ENCODE measurements at places on chromosomes 5 and 9.

DNA sequence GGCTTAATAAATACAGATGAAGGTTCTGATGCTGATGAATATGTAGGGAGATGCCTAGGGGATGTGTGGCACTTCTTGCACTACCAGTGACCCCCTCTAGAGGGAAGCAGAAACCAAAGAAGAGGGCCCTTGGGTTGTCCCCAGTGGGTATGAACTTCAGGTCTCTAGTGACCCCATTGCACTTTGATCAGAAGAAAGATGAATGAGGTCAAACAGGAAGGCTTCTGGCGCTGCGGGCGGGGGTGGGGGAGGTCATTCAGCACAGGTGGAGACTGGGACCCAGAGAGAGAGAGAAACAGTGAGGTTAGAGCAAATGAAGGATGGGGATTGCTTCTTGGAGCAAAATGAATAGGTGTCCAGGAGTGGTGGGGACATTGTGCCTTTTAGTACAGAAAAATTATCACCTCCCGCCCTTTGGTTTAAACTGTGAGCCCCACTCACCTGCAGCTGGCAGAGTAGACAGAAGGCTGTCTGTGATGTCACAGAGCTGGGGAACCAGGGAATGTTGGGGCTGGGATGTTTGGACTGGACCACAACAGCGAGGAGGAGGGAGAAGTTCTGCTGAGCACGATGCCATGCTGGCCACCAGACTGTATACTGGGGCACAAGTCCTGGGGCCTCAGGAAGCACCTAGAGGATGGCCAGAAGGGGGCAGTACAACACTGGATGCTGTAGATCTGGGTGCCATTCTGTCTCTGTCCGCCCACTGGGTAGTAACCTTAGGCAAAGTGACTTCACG lies at the start of gene TEX48:
Gene TEX48, minus strand, starts transcription at position 599 of the 739 bp plus-strand sequence. CDS start 10,469 bp downstream, outside the sequence.
- DNase-seq, result peak; percentile 78

DNA sequence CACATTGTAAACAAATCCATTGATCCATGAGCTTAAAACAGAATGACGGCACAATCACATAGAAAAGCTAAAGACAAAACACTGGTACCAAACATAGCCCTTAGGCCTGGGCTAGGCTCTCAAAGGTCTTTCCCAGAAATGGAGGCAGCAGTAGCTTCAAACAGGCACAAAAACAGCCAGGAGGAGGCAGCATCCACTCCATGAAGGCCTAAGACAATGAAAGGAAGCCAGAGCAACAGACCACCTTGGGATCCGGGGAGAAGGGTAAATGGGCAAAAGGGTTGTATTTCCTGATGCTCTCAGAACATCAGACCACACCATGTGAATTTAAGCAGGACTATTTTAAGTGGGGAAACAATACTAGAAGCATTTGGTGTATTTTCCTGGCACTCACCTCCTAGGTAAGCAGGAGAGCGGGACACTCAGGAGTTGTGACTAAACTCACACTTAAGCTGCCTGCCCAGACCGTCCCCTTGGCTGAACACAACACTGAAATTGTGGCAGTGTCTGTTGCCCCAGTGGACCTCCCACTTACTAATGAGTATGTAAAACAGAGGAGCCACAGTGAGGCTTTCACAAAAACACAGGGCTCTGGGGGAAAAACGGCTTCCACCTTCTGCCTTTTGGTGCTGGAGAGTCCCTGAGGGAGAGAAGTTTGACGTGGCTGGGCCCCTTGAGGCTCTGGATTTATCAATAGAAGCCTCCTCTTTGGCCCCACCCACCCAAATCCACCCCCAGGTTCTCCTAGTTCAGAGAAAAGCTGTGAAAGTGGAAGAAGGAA lies 11.9 kb downstream of the GNPDA1 start:
- no peak for DNase-seq

DNA sequence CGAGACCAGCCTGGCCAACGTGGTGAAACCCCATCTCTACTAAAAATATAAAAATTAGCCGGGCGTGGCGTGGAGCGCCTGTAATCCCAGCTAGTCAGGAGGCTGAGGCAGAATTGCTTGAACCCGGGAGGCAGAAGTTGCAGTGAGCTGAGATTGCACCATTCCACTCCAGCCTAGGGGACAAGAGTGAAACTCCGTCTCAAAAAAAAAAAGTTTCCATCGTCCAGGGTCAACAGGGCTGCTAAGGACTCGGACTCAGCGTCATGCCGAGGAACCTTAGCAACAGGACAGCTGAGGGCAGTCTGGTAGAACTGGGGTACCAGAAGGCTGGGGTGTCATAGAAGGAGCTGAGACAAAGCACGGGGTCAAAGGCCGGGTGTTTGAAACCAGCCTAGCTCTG lies 21.7 kb downstream of the FAM78A start:
- DNase-seq, result no peak

DNA sequence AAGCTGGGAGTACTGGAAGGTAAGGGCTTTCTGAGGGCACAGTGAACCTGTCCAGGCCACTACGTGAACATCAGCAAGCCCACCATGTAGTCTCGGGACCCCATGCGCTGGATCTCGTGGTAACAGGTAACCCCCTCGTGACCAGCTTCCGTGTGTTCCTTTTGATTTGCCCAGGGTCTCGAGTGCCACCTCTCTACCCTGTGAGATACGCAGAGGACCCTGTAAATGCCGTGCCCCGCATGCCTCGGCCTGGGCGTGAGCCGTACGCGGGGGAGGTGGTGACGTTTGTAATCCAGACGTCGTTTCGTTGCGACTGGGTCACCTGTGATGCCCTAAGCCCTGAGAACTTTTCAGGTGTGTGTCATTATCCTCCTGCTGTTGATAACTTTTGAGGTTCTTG lies 45.5 kb downstream of the TENT4A start:
- DNase-seq, result no peak

- no peak for DNase-seq
Observed at GRCh38 chr5:30100148-30100713, 1093.3 kb upstream of the CDH6 start.

DNA sequence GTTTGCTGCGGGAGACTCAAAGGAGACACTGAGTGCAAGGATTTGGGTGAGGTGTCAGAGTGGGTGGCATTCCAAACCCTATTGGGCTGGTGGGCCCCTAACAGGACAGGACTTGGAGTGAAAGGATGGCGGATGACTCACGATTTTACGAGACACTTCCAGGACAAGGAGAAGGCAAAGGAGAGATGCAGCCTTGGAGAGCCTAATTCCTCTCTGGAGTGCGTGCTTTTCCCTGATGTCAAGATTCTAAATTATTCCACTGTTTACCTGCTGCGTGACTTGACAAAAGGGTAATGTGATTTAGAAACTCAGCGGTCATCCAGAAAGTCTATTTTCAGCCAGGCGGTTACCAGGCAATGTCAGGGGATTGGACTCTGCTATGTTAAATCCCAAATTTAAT lies 41.6 kb upstream of the CD180 start:
- no peak for DNase-seq

GRCh38 chr5:128667751-128668150 lies 129.7 kb upstream of the FBN2 start:
- DNase-seq, result no peak

DNA sequence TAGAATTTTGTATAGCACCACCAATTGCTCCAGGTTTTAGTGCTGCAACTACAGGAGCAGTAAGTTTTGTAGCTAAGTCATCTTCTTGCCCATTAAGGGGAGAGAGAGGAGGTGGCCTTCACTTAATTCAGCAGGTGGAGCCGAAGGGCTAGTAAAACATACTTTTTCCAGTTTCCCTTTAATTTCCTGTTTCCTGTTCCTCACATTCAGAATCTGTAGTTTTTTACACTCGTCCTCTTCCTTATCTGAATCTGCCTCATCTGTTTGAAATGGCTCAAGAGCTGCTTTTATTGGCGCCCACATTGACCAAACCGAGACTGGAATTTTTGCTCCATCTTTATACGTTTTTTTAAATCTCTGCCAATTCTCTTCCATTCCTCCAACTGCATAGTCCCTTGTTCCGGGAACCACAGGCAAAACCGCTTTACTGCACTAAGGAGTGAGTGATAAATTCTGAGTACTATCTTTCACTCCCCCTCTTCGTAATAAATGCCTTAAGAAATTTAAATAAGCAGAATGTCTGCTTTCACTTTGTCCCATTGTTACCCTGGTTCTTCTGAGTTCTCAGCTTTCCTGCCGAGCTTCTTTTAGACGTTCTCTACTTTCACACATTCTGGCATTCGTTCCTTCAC lies 133.9 kb downstream of the DROSHA start:
- no peak for DNase-seq

GRCh38 chr9:90556897-90557675 lies 85.5 kb downstream of the DIRAS2 start:
- no peak for DNase-seq
